Activated naive CD4-positive, alpha-beta T cell treated with anti-CD3 and anti-CD28 coated beads, Interleukin-2, amount 50 U/mL, for 72 hours (primary cell): ENCODE measurements at places on chromosomes 4 and X.

DNA sequence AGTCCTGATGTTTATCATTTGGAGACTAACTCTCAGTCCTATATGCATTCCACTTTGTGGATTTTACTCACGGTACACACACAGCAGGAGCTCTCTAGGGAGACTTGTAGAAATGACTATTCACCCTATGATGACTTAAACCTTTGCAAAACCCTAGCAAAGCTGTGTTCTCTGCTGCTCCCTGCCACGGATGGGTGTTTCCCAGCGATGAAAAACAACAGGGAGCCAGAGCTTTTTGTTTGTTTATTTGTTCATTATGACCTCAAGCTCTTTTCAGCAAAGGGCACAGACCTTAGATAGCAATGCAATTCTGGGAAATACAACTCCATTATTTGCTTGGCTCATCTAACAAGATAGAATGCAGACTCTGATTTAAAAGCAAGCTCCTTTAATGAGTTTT, 156.6 kb downstream of the GRIA3 start:
- DNase-seq: no peak

- DNase-seq: no peak
Observed at GRCh38 chr4:153259661-153260060, 55.4 kb downstream of the TRIM2 start.

DNA sequence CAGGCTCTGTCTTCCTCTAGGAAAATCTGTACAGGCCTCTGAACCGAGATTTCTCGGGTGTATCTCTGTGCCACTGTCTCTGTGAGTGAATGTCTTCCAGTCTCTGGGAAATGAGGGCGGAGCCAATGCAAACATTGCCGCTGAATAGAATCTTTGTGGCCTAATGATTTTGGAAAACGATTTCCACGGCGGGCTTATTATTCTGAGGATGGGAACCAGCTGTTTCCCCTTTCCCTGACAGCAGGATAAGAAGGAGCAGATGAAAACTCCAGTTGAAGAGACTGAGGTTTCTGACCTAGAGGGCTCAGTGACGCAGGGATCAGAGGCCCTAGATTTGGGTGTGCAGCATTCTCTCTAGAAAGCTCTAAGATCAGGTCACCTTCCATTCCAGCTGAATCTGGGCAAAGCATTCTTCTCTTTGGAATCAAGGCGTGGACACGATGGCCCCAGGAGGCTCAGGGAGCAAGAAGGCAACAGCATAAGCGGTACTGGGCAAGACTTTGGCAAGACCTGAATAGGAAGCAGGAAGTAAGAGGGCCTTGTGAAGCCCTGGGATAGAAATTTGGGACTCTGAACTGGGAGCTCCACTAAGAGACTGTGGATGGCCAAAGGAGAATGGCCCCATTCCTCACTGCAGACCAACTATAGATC, 47.3 kb downstream of the PJA1 start:
- DNase-seq: no peak

GRCh38 chrX:112818114-112819007, 22.3 kb downstream of the AMOT start:
- DNase-seq: no peak

- no peak for DNase-seq
Observed at GRCh38 chrX:13254076-13254785, 65.6 kb downstream of the ATXN3L start.

DNA sequence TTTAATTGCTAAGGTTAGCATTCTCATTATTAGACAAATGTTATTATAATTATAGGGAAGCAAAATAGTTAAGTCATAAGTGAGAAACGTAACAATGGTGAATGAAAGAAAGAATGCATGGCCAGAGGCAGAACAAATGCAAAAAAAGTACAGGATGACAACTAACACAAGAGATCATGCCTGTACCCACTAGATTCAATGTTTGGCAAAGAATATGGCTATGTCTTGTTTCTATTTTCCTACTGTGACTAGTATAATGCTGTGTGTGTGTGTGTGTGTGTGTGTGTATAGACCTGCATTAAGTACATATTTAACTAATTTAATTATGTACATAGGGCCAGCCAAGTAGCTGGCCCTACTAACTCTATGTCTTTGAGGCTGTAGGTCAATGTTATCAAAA, 12.9 kb upstream of the BMP2K start:
- DNase-seq: no peak

DNA sequence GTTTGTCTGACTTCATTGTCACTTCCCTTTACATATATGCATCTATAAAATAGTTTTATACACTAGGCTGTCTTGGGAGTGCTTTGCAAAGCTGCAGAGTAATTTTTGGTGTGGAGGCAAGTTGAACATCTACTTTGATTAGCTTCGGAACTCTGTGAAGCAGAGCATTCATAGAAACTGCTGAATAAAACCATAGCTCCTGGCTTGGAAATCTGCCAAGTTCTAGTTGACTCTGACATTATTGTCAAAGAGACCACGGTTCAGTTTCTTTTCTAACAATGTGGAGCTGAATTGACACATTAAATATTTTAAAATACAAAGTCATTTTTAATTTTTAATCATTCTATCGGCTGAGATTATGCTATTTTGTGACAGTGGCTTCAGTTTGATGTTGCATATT, 335.0 kb downstream of the BMPR1B start:
- no peak for DNase-seq

DNA sequence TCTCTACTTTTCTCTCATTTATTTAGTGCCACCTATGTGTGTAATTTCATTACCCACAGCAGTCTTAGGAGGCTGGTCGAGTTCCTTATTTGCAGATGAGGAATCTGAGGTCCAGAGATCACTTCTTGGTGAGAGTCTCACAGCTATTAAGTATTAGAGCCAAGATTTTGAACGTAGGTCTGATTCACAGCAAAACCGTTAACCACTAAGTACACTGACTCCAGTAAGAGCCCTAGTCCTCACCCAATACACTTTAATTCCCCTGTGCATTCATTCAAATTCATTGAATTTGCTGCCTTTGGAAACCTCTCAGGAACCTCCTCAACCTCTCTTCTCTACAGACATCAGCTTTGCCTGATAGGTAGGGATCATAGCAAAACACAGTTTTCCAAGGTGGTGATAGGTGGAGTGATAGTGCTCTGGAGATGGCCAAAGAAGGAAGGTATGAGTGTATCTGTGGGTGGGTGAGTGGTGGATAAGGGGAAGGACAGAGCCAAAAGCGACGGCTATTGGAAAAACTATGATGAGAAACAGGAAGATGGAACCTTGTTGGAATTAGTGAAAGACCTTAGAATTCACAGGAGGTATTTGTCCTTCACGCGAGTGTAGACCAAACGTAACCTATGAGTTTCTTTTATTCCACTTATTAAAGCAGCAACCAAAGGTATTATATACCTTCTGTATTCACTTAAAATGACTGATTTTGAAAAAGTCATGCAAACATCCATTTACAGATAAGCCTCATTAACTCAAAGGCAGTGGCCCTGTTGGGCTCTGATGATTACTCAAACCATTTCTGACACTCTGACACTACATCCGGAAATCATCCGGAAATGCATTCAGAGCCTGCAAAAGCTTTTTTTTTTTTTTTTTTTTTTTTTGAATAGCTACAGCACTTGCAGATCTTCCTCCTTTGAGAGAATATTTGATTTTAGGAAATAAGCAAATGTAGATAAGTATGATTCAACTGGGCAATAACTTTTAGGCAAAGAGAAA, 6.3 kb downstream of the FMR1 start:
- DNase-seq: no peak

- no peak for DNase-seq
Observed at GRCh38 chrX:38304010-38304409, 23.3 kb downstream of the RPGR start.

DNA sequence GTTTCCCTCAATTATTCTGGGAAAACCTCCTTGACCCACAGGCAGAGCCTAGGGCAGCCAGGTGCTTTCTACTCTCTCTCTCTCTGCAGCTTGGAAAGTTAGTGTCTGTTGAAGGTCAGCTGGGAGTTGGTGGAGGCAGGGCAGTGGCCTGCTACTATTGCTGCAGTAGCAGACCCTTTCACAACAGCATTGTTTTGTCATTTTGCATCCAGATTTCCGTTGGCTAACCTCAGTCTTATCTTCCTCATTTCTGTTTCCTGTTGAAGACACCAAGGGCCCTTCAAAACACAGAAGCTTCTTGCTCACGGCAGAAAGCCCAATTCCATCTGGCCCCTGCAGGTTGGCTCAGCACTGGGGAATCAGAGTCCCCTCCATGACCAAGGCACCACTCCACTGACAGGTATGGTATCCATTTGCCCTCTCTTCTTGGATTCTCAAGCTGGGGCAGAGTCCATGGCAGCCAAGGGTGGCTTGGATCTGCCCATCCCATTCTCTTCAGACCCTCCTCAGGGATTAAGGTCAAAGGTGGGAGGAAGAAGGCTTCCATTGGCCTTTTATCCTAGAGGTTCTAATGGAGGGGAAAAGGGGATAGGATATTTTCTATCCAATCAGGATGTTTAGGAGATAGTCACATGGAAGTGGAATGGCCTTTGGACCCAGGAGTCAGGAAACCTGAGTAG, 24.6 kb downstream of the VSIG4 start:
- DNase-seq: no peak

DNA sequence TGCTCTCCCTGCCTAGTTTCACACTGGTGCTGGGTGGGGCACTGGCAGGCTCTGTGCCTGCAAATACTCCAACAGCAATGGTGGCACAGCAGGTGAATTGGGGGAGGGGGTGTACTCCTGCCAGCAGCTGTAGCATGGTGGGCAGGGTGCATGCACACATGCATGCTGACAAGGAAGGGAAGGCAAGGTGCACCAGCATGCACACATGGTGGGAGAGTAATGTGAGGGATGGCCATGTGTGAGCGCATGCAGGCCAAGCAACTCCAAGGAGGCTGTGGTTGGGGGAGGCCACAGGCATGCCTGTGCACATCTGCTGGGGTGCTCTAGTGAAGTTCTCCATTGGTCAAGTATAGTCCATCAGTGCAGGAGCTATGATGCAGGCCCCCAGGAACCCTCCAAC, 54.5 kb upstream of the INPP4B start:
- DNase-seq: no peak

- DNase-seq: no peak
Observed at GRCh38 chr4:158854236-158854635, 85.4 kb downstream of the FNIP2 start.

GRCh38 chr4:54226404-54227255, 2.5 kb upstream of the PDGFRA start:
- DNase-seq: no peak

DNA sequence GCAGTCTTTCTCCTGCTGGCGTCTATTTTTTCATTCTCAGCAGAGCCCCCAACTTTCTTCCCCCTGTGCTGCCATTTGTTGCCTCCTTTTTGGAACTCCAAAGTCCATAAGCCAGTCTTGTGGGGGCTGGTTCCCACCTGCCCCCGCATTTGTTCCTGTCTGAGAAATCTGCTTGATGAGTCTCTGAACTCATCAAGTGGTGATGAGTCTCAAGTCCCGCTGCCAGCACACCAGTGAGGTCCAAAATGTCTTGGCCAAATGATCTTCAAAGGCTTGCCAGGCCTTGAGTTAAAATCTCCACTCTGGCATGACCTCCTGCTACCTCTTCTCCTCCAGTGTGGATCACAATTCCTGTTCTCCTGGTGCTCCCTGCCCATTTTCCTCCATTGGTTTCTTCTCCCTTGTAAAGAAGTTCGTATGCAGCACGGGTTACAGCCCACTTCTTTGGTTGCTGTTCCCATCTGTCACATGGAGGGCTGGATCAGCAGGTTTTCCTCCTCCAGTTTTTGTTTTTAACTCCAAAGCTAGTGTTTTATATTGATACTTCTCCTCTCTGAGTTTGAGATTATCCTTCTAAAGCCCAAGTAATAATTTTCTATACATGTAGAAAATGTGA, 72.7 kb upstream of the LIMCH1 start:
- DNase-seq: no peak

- no peak for DNase-seq
Observed at GRCh38 chrX:10166731-10167151, 10.0 kb downstream of the CLCN4 start.

DNA sequence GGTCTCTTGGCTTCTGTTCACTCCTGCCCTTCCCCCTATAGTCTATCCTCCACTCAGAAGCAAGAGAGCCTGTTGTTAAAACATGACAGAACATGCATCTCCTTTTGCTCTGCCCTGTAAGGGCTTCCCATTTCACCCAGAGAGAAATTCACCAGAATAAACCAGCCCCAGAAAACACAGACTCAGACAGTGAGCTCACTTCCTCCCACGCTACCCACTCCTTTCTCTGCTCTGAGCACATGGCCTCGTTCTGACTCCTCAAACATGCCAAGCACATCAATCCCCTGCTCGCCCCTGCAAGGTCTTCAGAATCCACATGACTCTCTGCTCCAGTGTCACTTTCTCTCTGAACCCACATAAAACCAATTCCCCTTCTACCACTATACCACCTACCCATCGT, 50.4 kb downstream of the MID1 start:
- DNase-seq: no peak

DNA sequence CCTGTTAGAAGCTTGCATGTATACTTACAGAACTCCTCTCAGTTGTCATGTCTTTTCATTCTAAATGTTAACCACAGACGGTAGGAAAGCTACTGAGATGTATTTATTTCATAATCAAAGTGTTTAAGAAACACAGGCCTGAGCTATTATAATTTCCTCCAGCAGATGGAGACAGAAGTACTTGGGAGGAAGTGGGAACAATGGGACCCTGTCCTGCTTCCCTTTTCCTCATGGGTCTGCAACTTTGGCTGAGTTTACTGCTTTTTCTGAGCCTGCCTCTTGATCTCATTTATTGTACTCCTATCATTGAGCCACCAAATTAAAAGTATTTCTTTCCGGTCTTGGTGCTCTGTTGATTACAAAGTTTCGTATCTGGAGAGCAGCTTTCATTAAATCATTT, 67.7 kb upstream of the SPANXN2 start:
- DNase-seq: no peak

DNA sequence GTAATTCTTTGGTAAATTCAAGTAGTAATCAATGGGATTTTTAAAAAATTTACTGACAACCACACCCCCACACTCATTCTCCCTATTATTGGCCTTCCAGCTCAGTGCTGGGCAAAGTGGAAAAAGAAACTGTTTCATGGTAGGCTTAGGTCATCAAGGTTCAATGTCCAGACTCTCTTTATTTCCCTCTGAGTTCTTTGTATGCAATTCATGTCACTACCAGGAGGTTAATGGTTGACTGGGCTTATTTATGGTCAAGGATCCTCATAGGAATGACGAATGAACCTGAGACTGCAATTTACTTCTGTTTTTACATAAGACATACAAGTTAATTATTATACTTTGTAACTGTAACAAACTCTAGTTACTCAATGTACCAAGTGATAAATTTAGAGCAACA, 403.2 kb downstream of the KLHL13 start:
- DNase-seq: no peak

GRCh38 chrX:100874325-100874724, at the start of gene NOX1:
TSS of gene NOX1 (minus strand) at chrX:100874359. CDS start at chrX:100874139, 220 bp downstream.
- no peak for DNase-seq
